ENCODE measurements at places on chromosomes 1 and 21.
A peak's percentile ranks its signal among the peaks of the same experiment; 100 is the strongest.

DNA sequence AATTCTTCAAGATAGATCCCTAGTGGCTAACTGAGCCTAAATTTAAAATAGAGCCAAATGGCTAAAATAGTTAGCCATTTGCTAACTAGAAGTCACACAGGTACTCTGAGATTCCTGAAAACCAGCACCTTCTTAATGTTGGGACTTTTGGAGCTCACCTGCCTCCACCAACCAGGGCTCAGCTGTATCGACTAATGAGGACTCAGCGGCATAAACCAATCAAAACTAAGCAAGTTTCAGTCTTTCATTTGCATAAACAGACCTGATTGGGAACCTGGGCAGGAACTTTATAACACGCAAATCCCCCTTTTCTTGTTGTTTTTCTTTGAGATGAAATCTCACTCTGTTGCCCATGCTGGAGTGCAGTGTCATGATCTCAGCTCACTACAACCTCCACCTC lies 28.5 kb downstream of the TNFRSF9 start:
- DNase-seq, result no peak

GRCh38 chr1:234659538-234659937 lies 49.6 kb upstream of the IRF2BP2 start:
- DNase-seq, result no peak

GRCh38 chr1:183394435-183394834 lies 23.7 kb downstream of the NMNAT2 start:
- no peak for DNase-seq

DNA sequence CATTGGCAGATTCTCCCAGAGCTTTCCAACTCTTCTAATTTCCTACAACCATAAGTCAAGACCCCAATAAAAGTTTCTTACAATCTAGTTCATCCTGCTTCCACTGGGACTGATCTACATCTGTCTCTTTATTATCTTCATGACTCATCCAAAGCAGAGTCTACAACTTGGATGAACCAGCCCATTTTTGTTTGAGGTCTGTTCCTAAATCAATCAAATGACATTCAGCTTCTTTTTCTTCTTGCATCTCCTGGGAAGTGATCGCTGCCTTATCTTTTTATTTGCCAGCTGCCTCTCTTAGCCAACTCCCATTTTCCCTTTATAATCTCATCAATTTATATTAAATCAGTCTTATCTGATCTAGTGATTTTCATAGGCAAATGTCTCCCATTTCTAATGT lies 105.6 kb downstream of the ERG start:
- DNase-seq, result no peak

- peak; percentile 54 for DNase-seq
These were observed 28.1 kb downstream of the SHISA4 start for GRCh38 chr1:201916649-201917249.

GRCh38 chr1:90973897-90974798 lies 47.7 kb downstream of the ZNF644 start:
- no peak for DNase-seq

- DNase-seq, result no peak
These were observed 24.1 kb upstream of the ARHGEF11 start for GRCh38 chr1:157069601-157070000.

DNA sequence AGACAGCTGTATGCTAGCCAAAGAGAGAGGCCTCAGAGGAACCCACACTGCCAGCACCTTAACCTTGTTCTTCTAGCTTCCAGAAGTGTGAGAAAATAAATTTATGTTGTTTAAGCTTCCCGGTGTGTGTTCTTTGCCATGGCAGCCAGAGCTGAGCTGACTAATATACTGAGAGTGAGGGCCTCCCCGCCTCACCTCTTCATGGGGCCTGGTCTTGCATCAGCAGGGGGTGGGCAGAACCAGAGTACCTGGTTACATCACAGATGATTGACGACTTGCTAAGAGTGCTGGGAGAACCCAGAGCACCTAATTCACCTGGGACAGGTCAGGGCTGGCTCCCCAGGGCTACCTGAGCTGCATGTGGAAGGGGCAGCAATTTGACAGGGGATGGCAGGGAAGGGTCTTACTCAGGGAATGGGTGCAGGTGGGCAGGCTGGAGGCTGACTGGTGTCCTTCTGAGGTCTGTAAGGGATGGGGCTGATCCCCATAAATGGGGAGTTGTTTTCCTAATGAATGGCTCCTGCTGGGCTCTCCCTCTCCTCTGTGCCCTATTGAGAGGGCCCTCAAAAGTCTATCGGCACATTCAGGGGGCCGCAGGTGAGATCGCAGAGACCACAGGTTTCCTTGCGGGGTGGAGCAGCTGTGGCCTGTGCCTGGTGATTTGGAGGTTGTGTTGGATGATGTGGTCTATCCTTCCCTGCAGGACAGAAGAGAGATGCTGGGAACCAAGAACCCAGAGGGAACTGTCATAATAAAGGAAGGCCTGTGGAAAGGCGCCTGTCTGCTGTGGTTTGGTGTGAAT lies 60.6 kb upstream of the ETV3 start:
- no peak for DNase-seq

GRCh38 chr1:94831641-94832040 lies 11.5 kb downstream of the SLC44A3 start:
- DNase-seq, result no peak

DNA sequence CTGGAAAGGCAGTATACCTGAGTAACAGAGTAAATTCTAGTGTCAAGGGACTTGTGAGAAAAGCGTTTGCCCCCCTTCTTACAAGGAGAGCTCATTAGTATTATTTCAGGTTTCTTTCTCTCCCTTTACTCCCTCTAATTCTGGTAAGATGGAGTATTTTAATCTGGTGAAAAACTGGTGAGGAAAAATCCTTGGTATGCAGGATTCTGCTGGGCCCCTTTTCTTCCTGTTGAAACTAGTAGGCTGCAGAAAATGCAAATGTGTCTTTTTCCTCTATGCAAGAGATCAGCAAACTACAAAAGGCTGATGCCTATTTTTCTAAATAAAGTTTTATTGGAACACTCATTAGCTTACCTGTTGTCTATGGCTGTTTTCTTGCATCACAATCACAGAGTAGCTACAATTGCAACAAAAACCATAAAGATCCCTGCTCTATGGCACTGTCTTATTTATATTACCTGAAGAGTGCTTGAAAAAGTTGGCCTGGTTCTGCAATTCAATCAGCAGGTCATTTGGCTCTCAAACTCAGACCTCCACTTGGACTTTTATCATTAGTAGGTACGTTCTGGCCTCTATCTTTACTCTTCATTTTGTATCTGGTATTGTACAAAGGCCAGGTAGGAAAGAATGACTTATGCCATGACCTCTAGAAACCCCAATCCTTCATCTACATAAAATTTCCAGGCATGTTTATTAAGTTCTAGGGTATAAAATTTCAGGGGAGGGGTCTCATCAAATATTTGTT lies 109.6 kb downstream of the AKT3 start:
- no peak for DNase-seq

DNA sequence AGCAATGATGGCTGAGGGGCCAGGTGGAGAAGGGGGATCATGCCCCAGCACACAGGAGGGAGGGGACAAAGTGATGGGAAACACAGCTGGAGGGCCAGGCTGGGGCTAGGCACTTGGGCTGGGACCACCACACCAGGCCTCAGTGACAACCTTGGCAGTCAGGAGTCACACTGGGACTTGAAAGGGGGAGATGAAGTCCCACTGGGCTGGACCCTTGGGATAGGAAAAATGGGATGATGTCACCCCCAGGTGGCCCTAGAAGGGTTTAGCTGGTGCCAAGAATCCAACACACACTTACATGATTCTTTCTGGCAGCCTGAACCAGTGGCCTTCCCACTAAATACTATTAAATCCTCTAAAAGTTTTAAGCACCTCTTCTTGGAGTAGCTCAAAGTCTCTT lies 17.1 kb downstream of the ZBTB17 start:
- no peak for DNase-seq

GRCh38 chr1:59445040-59445439 lies 148.1 kb downstream of the FGGY start:
- DNase-seq, result no peak

DNA sequence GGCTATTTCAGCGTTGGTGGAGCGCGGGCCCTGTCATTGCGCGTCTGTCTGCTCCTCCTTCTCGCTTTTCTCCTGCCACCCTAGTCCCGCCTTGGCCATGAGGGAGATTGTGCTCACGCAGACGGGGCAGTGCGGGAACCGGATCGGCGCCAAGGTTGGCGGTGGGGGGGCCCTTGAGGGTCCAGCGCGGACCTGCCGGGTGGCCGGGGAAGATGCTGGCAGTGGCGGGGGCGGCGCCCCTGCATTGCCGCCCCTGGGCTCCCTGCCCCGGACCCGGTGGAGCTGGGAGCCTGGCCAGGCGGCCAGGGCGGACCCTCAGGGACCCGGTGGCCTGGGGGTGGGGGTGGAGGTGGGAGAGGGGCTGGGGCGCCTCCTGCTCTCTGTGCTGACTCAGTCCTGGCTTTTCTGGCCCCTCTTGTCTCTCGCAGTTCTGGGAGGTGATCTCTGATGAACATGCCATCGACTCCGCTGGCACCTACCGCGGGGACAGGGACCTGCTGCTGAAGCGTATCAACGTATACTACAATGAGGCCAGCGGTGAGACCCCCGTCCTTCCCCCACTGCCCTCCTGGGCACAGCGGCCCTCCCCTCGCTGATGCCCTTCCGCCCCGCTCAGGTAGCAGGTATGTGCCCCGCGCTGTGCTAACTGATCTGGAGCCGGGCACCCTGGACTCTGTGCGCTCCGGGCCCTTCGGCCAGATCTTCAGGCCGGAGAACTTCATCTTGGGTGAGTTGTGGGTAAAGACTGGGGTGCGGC lies 58.3 kb upstream of the MAP1LC3C start:
- no peak for DNase-seq

GRCh38 chr1:19804831-19805251 lies 5.1 kb upstream of the TMCO4 start:
- DNase-seq, result no peak

DNA sequence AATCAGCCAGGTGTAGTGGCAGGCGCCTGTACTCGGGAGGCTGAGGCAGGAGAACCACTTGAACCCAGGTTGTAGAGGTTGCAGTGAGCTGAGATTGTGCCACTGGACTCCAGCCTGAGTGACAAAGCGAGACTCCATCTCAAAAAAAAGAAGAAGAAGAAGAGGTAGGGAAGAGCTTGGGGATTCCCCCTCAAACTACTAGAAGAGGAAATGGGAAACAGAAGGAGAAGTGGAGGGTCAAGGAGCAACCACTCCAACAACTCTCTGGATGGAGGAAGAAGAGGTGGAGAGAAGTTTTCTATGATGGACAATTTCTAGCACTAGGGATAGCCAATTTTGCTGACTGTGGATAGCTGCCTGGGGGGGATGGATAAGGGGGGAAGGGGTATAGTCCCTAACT lies 14.9 kb upstream of the SLAMF9 start:
- no peak for DNase-seq

DNA sequence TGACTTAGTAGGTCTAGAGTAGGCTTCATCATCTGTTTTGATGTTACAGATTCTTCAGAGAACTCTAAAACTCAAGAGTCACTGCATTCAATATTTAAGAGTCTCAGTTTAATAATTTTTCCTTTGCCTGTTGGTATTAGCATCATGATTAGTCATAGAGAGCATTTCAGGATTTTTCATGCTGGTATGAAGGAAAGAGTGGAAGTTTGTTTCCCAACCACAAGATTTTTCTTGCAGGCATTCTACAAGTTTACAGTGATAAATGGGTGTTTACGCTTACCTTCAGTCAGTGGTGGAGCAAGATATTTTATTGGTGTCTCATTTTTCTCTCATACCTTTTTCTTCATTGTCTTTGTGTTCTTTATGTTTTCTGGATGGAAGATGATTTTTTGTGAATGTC lies 58.4 kb upstream of the MYOCOS start:
- DNase-seq, result no peak

- no peak for DNase-seq
These were observed at the start of gene WNT4 for GRCh38 chr1:22143065-22144033. TSS of gene WNT4 (minus strand) at chr1:22143097. CDS start at chr1:22142922, 175 bp downstream.

DNA sequence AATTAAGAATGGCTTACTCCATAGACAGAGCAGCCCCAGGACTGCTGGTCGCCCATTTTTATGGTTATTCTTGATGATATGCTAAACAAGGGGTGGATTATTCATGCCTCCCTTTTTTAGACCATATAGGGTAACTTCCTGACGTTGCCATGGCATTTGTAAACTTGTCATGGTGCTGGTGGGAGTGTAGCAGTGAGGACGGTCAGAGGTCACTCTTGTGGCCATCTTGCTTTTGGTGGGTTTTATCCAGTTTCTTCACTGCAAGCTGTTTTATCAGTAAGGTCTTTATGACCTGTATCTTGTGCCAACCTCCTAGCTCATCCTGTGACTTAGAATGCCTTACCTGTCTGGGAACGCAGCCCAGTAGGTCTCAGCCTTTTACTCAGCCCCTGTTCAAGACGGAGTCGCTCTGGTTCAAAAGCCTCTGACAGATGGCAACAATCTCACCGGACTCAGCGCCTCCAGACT lies 5.2 kb upstream of the AGPAT3 start:
- DNase-seq, result no peak

Measured in right kidney (tissue), 9 donors.